ENCODE measurements at places on chromosomes 1 and 21.

DNA sequence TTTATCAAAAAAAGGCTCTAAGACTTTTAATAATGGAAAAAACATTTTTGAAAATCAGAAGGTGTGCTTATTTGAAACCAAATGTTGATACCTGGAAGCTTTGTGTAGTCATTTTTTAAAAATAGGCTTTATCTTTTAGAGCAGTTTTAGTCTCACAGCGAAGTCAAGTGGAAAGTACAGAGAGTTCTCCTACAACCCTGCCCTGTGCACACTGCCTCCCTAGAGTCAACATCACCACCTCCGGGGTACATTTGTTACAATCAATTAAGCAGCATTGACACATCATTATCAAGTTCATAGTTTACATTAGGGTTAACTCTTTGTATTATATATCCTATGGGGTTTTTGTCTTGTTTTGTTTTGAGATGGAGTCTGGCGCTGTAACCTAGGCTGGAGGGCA is 10.7 kb upstream of the ERO1B start:
- no peak for DNase-seq

- DNase-seq: no peak
Measured at GRCh38 chr21:15094706-15095105, 29.9 kb upstream of the NRIP1 start.

GRCh38 chr1:231668826-231669225 is 42.2 kb downstream of the DISC1 start:
- DNase-seq: no peak

- DNase-seq: peak; percentile 57
Measured at GRCh38 chr1:16026723-16027484, 5.1 kb downstream of the CLCNKA start.

GRCh38 chr21:34360488-34361241 is 3.1 kb upstream of the KCNE2 start:
- DNase-seq: no peak

DNA sequence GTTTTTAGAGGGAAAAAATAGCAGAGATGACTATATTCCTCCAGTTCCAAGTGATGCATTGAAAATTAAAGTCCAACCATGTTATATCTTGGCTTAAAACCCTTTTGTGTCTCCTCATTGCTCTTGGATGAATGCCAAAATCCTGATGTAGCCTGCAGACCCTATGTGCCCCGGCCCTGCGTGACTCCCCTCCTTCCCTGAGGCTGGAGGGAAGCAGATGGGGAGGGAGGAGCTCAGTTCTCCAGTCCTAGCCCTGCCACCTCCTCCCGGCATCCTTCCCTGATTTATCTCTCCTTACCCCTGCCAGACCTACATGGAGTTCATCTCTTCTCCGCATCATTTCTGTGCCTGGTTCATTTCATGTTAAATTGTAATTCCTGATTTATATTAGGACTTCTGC is 397.4 kb downstream of the PTPRU start:
- DNase-seq: no peak

DNA sequence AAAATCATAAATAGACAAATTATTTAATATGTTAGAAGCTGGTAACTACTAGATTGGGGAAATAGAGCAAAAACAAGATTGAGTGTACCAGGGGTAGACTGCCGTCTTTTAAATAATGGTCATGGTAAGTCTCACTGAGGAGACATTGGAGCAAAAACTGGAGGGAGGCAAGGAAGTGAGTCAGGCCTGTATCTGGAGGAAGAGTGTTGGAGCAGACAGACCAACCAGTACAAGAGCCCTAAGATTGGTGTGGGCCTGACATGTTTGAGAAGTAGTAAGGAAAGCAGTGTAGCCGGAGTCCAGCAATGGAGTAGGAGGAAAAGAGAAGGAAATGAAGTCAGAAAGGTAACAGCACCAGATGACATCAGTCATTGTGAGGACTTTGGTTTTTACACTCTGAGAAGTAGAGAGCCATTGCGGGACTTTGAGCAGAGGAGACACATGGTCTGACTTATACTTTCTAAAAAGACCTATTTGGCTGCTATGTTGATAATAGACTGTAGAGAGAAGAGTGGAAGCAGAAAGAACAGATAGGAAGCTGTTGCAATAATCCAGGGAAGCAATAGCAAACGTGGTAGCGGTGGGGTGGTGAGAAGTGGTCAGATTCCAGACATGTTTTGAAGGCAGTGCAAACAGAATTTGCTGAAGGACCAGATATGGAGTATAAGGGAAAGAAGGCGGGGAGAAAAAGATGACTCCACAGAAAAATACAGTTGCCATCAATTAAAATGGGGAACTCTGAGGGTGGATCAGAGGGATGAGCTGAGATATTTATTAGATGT is 44.7 kb upstream of the GJA5 start:
- DNase-seq: no peak
